ENCODE measurements at places on chromosomes 3 and 15. TPM values are rescaled to one million over a fixed set of nuclear protein-coding genes. Genes with fewer than 3 reads are reported as not detected.

GRCh38 chr15:97482521-97482920, 478.0 kb upstream of the ARRDC4 start:
- no peak for DNase-seq

DNA sequence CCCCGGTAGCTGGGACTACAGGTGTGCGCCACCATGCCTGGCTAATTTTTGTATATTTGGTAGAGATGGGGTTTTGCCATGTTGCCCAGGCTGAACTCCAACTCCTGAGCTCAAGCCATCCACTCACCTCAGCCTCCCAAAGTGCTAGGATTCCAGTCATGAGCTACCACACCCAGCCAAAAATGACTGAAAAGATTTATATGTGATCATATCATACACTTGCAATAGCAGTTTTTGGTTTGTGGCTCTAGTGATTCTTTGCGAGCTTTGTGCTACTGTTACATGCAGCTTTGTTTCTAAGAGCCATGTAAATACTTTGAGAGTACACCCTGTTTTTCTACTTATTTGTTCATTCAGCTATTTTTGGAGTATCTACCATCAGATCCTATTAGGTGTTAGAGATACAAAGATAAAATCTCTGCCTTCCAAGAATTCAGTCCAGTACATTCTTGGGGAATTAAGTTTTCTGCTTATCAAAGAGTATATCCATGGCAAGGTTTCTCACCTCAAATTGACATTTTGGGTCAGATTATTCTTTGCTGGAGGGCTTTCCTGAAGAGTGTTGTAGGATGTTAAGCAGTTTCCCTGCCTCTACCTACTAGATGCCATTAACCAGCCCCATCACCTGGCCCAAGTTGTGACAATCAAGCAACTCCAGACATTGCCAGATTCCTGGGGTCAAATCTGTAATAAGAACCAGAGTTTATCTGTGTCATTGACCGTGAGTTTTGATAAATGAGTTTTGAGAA, 15.0 kb downstream of the SNAP23 start:
- DNase-seq, result no peak

DNA sequence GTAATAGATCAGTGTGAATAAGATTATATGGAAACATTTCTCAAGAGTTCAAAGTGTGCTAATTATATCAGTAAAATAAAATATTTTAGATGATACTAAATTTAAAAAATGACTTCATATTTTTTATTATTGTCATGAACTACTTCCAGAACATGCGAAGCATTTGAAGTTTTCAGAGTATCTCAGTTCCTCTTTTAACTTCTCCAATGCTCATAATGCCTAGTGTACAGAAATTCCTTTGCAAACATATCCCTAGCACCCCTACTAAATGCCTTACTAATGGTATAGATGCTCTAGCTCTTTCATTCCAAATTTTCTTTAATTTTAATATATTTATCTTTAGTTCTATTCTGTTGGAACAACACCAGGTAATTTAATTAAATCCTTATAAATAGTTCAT, 580.4 kb downstream of the CADM2 start:
- DNase-seq, result no peak

DNA sequence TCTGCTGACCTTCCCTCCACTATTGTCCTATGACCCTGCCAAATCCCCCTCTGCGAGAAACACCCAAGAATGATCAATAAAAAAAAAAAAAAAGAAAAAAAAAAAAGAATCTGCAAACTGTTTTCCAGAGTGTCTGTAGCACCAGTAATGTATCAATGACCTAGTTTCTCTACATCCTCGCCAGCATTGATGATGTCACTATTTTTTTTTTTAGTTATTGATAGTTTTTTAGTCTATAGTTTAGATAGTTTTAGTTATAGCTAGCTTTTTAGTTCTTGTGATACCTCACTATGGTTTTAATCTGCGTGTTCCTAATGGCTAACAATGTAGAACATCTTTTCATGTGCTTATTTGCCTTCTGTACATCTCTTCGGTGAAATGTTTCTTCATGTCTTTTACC, 36.1 kb upstream of the XIRP1 start:
- DNase-seq, result no peak

GRCh38 chr3:182793663-182794454, 555 bp downstream of the ATP11B start:
- DNase-seq, result peak; percentile 55

DNA sequence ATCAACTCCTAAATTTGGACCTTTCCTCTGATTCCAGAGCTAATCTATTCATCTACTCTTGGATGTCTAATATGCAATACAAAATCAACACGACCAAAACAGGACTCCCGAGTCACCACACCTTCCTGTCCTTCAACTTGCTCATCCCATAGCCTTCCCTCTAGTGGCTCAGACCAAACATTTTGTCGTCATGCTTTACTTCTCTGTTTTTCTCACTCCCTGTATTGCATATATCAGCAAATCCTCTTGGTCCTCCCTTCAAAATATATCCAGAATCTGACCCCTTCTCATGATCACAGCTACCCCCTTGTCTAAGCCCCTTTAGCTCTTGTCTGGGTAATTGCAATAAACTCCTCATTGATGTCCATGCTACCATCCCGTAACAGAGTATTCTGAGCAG, 30.5 kb upstream of the DCP1A start:
- no peak for DNase-seq

DNA sequence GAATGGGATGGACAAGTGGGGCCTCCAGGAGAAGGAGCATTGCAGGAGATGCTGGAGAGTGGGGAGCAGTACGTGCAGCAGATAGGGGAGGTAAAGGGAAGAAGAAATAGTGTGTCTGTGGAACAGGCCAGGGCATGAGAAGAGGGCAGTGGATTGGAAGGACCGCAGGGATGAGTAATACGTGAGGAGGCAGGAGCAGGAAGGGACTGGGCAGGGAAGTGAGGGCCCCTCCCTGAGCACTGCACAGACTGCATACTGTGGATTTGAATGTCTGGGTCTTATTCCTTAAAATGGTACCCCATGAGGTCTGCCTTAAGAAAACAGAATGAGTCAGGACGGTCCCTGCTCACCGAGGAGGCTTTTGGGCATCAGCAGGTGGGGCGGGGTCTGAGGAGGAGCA, 210.0 kb upstream of the NDN start:
- DNase-seq, result no peak

DNA sequence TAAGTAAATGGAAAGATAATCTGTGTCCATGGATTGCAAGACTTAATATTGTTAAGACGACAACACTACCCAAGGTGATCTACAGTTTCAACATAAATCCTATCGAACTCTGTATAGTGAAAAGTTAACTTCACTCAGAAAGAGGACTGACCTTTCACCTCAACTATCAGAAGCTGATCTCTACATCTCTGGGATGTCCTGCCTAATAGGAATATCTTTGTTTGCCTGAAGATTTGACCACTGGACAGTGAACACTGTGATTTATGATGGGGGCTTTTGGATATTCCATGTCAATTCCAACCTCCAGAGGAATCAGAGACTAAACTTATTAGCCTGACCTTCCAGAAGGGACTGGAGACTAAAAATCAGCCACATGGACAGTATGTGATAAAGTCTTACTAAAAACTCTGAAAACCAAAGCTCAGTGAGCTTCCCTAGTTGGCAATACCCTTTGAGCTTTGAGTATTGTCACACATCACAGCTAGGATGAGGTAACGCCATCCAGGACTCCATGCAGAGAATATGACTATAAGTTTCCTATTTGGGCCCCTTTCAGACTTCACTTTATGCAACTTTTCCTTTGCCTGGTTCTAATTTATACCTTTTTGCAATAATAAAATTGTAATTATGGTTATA, 164.9 kb upstream of the SETMAR start:
- DNase-seq, result no peak

DNA sequence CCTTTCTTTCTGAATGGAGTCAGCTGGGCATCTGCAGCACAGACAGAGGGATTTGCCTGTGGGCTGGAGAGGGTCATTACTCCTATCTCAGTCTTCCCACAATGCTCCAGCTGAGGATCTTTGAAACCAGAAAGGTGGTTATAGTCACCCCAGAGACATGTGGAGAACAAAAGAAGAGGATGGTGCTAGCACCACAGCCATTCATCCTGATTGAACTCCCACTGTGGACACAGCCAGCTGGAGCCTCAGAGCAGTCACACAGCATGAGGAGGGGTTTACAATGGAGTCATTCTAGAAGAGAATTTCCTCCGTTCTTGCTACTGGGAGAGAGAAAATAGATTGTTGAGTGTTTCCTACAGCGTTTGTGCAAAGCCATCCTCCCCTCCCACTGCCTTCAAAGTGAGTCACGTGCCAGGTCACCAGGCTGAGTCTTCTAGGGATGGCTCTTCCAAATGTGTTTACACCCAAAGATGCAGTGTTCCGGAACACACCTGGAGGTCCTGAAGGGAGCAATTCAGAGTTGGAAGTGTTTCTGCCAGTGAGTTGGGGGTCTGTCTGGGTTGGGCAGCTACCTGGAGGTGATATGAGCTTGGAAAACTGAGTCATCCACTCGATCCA, 18.9 kb upstream of the GREM1 start:
- DNase-seq, result no peak

GRCh38 chr3:139954146-139954860, 19.3 kb downstream of the CLSTN2 start:
- no peak for DNase-seq

Gene PLXND1
- 170 TPM for polyA plus RNA-seq

Gene BUB1B
- 45.3 TPM for polyA plus RNA-seq

Gene KCNAB1
- polyA plus RNA-seq, result 1.3 TPM

Gene CNTN3
- polyA plus RNA-seq, result 47.3 TPM

Gene GOLGA8Q
- polyA plus RNA-seq, result 1.8 TPM

Gene KCNMB2
- polyA plus RNA-seq, result 19.1 TPM

Gene AGBL1
- 0.05 TPM for polyA plus RNA-seq

Gene FBXO40
- polyA plus RNA-seq, result 0.04 TPM

All from right lung (tissue), 10 donors.